ENCODE measurements at places on chromosomes 5 and 9.

- peak; percentile 83 for DNase-seq
Observed at GRCh38 chr9:137411645-137412380, 11.1 kb downstream of the EXD3 start.

DNA sequence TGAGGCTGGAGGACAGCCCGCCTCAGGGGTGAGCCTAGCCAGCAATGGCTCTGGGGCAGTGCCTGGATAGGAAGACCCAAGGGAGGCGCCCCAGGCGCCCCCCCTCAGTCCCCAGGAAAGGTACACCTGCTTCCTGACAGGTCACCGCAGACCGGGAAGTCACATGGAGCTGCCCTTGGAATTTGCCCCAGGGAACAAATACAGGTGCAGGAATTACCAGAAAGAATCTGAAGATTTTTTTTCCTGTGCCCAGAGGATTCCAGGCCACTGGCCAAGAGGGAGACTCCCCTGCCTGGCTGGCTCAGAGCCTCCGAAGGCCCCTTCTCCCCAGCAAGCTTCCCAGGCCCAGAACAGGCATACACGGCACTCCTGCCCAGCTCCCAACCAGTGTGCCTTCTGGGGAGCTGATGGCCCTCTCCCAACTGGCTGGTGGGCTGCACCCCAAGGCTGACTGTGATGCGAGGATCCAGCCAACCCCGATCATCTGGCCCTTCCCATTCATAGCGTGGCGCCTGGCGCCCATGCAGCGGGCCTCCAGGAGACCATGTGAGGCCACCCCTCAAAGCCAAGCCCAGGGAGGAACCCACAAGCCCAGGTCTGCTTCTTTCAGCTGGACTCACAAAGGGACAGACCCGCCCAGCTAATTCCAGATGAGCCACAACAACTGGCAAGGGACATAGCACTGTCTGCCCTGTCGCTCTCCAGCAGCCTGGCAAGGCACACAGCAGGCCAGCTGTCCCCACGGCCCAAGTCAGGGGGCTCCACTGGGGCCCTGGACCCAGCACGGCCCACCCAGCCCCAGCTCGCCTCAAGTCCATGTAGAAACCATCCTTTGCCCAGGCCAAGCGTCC, 2.3 kb downstream of the TPRN start:
- DNase-seq, result no peak

DNA sequence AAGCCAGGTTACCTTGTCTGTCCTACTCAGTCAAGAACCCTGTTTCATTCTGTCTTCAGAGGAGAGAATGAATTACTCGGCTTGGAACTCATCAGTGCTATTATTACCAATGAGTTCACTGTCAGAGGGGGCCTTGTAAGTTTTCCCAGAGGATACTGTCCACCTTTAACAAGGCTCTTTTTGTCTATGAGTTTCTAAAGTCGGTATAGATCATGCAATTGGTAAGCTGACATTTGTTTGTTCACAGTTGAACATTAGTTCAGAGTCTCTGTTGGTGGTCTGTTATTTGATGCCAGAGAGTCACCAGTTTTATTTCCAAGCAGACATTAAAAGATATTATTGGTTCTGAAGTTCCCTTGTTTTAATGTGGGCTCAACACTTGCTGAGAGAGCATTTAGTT, 58.1 kb upstream of the DHFR start:
- DNase-seq, result no peak

- peak; percentile 18 for DNase-seq
Observed at GRCh38 chr5:160230686-160231527, 1.6 kb downstream of the FABP6 start.

- DNase-seq, result no peak
Observed at GRCh38 chr5:90690307-90690706, 131.7 kb downstream of the ADGRV1 start.

GRCh38 chr5:146466521-146467349, 19.6 kb downstream of the TCERG1 start:
- DNase-seq, result peak; percentile 13

DNA sequence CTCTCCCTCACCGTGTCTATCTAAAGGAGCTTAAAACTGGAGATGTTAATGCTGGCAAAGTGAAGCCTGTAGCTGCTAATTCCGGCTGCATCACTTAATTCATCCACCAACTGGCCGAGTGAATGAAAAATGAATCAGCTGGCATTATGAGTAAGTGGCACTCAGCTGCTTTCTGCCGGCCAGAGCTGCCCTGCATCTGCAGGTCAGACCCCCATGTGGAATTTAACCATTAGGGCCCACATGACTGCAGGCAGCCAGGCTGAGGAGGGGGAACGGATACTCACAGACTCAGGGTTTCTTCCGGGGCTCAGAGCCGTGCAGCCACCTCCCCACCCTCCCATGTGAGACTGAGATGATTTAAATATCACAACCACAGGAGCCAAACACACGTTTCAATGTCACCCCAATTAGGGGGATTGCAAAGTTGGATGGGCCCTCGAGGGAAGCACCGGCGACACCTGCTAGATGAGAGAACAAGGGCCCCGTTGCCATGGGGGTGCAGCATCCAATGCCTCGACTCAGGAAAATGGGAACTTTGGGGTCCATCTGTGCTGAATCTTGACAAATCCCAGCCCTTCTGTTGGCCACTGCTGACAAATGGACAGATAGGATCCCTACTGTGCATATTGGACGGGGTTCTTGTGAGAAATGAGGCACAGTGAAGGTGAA, 115.6 kb upstream of the ALDH1B1 start:
- no peak for DNase-seq

DNA sequence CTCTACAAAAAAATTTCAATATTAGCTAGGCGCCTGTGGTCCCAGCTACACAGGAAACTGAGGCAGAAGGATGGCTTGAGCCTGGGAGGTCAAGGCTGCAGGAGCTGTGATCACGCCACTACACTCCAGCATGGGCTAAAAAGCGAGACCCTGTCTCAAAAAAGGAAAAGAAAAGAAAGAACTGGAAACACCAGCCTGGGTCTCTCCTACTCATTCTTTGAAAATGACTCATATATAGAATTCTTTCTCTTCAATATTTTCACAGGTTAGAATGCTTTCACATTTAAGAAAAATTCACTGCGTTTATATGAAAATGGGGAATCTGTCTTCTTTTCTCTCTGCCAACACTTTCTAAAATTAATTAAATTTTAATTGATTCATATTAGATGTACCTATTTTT, 115.6 kb downstream of the TRPM6 start:
- DNase-seq, result no peak

- DNase-seq, result no peak
Observed at GRCh38 chr5:62340392-62340791, 34.4 kb downstream of the KIF2A start.

GRCh38 chr9:1732670-1733069, 282.5 kb upstream of the SMARCA2 start:
- DNase-seq, result no peak

DNA sequence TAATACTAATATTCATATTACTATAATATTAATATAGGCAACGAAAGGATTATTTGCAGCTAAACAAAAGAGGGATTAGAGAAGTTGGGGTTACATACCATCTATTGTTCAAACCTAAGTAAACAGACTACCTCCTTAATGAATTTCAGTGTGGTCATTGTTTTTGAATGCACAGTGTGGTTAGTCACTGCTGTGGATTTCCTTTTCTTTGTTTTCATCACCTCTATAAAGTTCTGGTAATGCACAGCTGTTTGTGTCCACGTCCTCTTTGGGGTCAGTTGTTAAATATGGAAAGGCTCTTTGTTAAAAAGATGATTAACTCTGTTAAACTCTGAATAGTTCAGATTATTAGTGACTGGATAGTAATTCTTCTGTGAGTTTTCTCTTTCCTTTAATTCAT, 233.6 kb downstream of the MAST4 start:
- peak; percentile 44 for DNase-seq

DNA sequence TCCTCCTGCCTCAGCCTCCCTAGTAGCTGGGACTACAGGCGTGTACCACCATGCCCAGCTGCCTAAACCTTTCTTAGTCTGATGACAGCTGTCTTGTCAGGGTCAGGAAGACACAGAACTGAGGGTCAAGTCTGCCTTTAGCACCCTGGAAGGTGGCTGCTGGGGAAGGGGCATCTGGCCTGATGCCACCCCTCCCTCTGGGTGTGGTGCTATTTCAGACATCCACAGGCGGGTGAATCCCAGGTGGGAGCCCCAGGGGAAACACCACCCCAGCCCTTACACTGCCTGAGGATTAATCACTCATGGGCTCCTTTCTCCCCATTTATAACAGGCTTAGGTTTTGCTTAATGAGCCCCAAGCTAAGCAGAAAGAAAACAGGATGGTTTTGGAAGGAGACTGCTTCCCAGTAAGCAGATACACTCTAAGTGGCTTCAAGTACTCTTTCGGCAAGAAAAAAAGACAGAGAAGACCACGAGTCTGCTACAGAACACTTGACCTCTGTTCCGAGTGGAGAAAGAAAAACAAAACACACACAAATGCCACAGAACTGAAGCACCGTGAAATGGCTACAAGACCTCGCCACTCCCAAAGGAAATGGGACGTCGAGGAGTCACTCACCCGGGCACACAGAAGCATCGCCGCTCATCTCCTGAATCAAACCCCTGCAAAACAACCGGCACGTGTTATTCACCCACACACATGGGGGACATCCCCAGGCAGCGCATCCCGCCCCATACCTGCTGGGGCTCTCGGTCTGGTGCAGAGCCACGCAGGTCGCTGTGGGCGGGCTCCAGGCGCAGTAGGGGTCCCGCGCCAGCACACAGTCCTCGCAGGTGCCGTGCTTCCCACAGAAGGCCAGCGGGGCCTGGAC, 62.4 kb downstream of the SECISBP2 start:
- DNase-seq, result no peak

GRCh38 chr9:137485343-137486140, 26.4 kb upstream of the NSMF start:
- DNase-seq, result no peak

- DNase-seq, result no peak
Observed at GRCh38 chr9:128190013-128190412, 1.4 kb downstream of the CIZ1 start.

DNA sequence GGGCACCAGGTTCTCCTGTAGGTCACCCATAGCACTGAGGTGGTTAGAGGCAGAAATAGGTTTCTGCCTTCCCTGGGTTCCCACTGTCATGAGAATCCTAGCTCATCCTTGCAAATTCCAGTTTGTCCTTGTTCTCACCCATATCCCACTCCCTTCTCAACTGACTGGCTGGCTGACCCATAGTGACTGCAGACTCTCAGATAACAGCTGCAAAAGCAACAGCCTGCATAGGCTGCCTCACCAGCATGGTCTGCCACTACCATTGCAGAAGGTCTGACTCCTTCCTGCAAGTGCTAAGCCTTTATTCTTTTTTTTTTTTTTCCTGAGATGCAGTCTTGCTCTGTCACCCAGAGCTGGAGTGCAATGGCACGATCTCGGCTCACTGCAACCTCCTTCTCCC, 194.0 kb downstream of the SEMA6A start:
- DNase-seq, result no peak

GRCh38 chr5:134574521-134574920, 49.1 kb downstream of the JADE2 start:
- no peak for DNase-seq

- DNase-seq, result no peak
Observed at GRCh38 chr9:122132539-122132938, 27.0 kb downstream of the NDUFA8 start.

GRCh38 chr5:67435032-67435431, 238.4 kb upstream of the CD180 start:
- no peak for DNase-seq

- DNase-seq, result peak; percentile 90
Observed at GRCh38 chr5:140258016-140258415, 44.9 kb downstream of the PFDN1 start.

- no peak for DNase-seq
Observed at GRCh38 chr5:952597-953271, 55.9 kb upstream of the NKD2 start.

DNA sequence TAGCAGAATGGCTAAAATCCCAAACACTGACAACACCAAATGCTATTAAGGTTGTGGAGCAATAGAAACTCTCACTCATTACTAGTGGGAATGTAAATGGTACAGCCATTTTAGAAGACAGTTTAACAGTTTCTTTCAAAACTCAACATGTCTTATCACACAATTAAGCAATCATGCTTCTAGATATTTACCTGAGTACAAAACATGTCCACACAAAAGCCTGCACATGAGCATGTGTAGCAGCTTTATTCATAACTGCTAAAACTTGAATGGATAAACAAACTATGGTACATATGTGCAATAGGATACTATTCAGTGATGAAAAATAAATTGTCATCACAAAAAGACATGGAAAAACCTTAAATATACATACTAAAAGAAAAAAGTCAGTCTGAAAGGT, 31.5 kb downstream of the SLC25A46 start:
- no peak for DNase-seq
